ENCODE measurements at places on chromosomes 12 and 14.

DNA sequence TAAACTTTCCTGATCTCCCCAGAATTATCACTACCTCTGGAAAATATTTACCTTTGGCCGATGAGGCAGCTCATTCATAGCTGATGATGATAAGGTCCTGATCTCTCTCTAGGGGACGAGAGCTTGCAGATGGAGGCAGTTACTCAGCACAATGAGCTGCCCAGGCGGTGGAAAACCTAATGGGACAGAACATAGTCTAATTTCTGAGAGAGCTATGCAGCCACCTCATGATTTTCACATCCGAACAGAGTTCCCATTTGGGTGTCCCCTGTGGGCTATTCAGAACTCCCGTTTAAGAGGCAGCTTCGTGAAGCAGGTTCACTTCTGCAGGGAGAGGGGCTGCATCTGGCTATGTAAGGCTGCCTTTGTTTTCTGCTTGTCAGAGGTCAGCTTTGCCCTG is 724.6 kb upstream of the TMEM132C start:
- DNase-seq = no peak

DNA sequence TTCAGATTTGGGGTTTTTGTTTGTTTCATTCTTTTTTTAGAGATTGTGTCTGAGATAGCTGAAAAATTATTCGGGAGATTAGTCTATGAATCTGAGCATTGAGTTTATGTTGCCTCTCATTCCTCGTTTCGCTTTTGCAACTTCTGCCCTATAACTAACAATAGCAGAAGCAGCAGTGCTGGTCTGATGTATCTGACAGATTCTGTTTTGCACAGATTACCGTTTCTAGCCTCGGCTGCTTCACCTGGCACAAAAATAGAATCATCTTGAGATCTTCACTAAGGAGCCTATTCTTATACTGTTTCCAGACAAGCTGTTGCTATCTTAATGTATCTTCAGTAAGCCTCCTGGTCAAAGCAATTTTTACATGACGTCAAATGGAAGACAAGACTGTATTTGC is 29.2 kb downstream of the KCNJ8 start:
- no peak for DNase-seq

DNA sequence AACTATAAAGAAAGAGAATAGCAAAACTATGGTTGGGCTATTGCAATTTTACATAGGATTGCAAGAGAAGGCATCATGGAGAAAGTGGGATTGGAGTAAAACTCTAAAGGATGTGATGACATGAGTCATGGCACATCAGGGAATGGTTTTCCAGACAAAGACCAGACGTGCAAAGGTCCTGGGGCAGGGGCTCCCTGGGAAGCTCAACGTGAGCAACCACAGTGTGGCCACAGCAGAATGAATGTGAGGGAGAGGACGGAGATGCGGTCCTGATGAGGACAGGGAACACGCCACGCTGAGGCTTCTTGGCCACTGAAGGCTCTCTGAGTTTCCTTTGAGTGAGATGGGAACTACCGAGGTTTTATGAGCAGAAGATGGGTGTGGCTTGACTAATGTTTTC is 38.2 kb downstream of the FZD10 start:
- DNase-seq = no peak

GRCh38 chr12:5433081-5433844 is 1.4 kb downstream of the NTF3 start:
- no peak for DNase-seq

DNA sequence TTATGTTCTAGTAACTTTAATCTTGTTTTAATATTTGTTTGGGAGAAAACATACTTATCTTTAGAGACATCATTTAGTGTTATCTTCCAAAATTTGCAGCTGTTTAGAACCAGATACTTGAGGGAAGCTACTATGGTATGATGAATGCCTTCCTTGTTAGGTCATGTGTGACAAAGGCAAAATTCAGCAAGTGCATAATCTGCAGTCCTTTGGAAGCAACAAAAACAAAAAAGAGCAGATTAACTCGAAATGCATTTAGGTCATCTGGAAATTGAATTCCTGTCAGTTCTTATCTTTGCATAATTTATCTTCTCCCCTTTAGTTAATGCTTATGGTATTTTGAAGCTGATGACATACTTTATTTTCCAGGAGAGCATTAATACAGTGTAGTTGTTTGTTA is 3.5 kb downstream of the FBXO34 start:
- DNase-seq = no peak

DNA sequence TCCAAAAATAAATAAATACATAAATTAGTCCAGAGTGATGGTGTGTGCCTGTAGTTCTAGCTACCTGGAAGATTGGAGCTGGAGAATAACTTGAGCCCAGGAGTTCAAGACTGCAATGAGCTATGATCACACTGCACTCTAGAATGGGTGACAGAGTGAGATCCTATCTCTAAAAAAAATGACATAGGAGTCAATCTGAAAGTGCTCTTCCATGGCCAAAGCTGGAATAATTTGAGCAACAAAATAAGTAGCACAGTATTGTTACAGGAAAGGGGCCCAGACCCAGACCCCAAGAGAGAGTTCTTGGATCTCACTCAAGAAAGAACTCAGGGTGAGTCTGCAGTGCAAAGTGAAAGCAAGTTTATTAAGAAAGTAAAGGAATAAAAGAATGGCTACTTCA is 24.9 kb upstream of the SLC7A8 start:
- no peak for DNase-seq

DNA sequence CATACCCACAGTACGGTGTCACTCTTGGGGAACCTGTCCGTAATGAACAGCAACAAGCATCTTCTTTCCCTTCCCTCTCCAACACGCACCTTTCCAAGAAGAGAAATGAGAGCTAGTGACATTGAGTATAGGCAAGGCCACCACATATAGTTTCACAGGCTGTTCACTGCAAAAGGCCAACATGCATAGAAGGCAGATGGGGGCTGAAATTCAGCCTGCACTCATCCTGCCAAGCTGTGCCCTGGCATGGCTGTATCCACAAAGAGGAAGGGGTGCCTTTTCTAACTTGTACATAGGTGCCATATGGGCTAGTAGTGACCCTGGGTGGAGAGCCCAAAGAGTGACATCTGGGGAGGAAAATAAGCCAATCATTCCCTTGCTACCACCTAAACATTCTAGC is 169.6 kb downstream of the ZFP36L1 start:
- no peak for DNase-seq

DNA sequence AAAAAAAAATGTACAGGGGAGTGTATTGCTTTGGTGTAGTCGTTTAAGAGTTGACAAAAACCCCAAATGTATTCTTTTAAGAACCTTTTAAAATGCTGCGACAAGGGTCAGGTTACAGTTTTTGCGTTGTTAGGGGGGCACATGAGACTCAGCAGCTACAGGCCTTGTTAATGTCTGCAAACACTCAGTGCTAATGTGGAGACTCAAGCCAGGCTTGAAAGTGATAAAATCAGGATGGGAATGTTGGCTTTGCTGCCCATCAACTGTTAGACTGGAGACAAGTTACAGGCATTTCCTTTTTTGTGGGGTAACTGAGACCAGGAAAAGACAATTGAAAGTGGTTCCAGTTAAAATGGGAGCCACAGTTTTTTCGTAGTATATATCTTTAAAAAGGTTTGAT is 84.8 kb downstream of the PRKCH start:
- DNase-seq = no peak

DNA sequence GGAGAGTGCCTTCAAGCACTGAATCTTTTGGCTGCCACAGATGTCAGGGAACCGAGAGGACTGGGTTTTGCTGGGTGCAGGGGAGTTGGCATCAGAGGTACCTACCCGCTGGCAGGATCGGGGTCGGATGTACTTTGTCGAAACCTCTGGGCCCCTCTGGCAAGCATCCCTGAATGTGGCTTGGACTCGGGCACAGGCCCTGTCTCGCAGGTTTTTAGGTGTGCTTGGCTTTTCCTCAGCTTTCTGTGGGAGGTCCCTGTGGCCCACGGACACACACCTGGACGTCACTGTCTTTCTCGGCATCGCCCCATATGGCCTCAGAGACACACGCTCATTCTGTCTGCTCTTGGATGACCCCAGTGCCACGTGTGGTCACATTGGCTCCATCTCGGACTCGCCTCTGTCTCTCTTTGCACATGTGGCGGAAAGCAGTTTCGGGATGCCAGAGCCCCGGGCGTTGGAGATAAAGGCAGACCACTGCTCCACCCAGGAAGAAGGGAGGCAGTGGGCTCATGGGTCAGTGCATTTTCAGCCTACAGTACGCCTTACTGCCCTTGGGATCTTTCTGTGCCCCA is 769.6 kb upstream of the ALG10B start:
- no peak for DNase-seq

DNA sequence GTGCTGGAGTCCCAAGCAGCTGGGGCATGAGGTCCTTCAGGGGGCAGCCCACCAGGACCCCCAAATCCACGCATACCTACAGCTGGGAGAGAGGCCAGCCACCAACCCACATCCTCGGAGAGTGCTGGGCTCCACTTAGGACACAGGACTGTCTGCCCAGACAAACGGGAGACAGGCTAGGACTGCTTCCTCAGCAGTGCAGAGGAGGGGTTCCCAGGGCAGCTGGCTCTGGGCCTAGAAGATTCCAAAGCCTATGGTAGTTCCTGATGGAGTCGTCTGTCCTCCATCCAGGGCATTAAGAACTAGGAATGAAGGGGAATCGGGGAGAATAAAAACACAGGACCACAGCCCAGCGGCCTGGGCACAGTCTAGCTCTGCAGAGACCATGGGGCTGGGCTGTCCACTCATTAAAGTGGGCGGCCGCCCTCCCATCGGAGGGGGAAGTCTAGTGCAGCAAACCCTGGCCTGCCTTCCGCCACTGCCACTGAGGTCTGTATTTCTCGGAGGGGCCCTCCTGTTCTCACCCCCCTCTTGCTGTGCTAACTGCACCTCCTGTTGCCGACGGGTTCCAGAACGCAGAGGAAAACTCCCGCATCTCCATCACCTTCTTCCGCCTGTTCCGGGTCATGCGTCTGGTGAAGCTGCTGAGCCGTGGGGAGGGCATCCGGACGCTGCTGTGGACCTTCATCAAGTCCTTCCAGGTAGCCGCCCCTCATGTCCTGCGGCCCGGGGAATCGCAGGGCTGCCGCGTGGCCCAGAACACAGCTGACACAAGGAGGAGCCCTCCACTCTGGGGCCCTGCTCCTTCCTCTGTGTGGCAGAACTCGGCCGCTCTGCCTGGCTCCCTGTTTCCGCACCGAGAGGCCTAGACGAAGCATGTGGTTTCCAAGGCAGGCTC is 143.5 kb upstream of the FKBP4 start:
- no peak for DNase-seq

DNA sequence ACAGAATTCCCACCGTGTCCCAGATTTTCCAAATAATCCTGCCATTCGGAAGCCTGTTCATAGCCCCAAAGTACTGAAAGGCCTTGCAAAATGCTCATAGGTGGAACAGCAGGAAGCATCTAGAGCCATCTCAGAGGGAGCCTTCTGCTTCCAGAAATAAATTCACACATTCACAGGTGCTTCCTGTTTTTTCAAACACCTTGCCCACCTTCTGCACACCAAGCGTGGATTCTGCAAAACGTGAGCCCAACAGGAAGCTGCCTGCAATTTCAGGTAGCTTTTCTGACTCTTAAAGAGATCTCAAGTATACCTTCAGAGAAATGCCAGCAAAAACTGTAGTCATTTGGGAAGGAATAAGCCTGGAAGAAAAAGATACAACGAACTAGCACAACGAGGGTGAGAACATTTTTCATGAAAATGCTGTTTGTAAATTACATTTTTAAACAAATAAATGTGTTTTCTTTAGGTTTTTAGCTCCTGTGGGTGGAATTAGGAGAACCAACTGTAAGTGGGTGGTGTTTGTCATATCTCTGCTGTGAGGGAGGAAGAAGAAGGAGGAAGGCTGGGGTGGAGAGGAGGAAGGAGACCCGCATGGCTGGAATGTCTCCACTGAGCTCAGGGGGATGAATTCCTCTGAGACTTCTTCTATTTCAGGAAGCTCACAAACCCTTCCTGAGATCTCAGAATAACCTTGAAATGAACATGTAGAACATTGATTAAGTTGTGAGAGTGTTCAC is at the start of gene IFNG-AS1:
IFNG-AS1 (plus strand) TSS at position 264 of the 737 bp plus-strand sequence.
- no peak for DNase-seq

GRCh38 chr12:92745856-92746550 is 43.2 kb downstream of the PLEKHG7 start:
- DNase-seq = no peak

DNA sequence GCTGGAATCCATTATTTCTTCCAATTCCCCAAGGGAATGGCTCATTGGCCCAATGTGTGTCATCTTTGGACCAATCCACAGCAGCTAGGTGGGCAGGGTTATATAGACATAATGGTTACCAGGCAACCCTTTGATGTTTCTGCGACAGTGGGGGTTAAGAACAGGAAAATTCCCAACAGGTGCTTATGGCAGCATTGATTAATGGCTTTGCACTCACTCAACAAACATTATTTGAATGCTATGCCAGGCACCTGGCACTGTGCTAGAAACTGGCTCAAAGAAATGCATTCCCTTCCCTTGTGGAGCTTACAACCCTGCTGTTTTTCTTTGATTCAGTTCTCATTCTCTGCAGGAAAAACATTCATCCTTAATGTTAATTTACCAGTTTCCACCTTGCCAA is 1221.0 kb downstream of the AACS start:
- no peak for DNase-seq

DNA sequence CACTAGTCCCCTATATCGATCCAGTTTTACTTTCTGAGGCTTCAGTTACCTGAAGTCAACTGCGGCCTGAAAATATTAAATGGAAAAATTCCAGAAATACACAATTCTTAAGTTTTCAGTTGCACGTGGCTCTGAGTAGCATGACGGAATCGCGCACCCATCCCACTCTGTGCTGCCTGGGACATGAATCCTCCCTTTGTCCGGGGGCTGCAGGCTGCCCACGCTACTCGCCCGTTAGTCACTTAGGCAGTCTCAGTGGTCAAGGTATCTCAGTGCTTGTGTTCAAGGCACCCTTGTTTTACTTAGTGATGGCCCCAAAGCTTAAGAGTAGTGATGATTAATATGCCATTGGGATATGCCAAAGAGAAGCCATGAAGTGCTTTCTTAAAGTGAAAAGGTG is 46.6 kb downstream of the LGMN start:
- DNase-seq = no peak

DNA sequence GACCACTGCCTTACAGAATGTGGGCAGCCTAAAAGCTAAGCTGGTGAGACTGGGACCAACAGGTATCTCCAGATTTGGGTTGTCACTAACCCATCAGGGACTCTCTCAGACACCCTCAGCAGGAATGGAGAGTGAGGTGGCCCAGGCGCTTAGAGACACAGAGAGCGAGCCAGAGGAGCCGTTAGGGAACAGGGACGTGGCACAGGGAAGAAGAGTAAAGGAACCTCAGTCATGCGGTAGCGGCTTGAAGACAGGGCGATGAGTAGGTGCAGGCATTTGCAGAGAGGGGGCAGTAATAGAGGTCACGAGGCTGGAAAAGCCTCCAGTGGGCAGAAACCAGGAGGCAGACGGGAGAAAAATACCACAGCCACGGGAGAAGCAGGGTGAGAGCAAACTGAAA is 158.0 kb upstream of the CCND2 start:
- no peak for DNase-seq

DNA sequence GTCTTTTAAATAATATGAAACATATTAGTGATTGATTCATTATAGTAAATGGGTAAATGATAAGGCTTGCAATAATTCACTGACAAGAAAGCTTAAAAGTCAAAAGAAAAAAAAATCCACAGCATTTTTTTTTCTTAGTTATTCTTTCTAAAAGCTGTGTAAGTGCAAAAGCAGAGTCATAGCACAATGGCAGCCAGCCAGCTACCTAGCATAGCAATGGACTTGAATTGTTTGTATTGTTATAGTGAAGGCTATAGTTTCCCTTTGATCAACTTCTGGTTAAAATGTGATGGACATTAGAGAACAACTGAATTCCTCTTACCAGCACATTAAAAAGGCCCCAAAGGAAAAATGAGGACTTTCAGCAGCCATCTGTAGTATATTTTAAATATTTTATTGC is 232.1 kb downstream of the NAV3 start:
- no peak for DNase-seq

GRCh38 chr12:121620333-121620891 is 5.9 kb upstream of the ORAI1 start:
- no peak for DNase-seq
